ENCODE measurements at places on chromosomes 7 and 10. TPM values are rescaled to one million over a fixed set of nuclear protein-coding genes. Genes with fewer than 3 reads are reported as not detected.

Gene LIPF
- total RNA-seq, result not detected

Gene EPHB4
- total RNA-seq, result 138 TPM

- no peak for DNase-seq
Measured at GRCh38 chr7:12102527-12102926, 108.6 kb upstream of the TMEM106B start.

DNA sequence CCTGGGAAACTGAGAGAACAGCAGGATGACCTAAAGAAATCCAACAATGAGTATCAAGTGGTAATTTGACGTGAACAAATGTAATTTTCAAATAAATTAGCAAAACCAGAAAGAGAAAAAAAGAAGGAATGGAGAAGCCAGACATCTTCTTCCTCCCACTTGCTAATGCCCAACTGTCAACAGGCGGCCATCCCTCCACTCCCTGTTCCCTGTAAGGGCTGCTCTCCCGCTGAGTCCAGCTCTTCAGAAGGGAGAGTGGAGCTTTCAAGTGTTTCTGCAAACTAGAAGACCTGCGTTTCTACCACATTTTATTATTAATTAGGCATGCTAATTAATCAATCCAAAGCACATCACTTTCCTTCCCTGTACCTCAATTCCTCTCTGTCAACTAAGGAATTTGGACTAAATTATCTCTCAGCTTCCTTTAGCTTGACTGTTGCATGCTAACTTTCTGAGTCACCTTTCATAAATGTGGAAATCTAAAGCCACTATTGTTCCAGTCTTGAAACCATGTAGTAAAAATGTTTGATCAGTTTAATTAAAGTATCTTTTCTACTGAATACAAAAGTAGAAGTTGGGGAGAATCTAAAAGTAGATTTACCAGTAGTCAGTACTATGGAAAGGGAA, 48.4 kb upstream of the CUL1 start:
- no peak for DNase-seq

- DNase-seq, result peak; percentile 28
Measured at GRCh38 chr7:23277359-23277989, 21.7 kb upstream of the MALSU1 start.

DNA sequence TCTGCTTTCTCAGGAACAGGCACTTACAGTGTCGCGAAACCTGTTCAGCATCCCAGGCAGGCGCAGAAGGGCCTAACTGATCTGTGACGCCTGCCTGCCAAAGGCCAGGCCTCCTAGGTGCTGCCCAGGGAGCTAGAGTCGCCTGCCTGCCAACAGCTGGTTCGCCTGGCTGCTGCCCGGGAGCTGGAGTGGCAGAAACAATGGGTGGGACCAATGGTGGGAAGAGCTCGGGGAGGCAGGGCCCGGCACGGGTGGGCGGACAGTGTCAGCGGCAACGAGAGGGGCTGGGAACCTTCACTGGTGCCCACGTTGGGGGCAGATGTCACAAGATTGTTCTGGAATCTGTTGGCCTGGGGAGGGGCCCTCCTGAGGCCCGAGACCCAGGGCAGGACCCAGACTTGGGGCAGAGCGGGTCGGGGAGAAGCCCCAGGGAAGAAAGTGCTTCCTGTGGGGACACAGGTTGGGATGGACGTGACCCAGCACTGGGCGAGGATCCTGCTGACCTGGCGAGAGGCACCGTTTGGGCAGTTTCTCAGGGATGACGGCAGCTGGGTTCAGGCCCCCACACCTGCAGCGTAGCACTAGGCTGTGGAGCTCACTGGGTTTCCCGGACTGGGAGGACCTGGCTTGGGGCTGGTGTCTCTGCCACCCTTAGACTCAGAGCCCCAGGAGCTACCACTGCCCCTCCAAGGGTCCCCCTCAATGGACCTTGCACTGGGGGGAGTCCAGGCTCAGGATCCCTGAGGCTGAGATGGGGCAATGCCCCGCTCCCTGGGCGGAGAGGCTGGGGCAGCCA, 181.8 kb downstream of the ELFN1 start:
- no peak for DNase-seq

- no peak for DNase-seq
Measured at GRCh38 chr10:43201545-43202131, 63.4 kb downstream of the CSGALNACT2 start.
